ENCODE measurements at places on chromosomes 16 and 17.

DNA sequence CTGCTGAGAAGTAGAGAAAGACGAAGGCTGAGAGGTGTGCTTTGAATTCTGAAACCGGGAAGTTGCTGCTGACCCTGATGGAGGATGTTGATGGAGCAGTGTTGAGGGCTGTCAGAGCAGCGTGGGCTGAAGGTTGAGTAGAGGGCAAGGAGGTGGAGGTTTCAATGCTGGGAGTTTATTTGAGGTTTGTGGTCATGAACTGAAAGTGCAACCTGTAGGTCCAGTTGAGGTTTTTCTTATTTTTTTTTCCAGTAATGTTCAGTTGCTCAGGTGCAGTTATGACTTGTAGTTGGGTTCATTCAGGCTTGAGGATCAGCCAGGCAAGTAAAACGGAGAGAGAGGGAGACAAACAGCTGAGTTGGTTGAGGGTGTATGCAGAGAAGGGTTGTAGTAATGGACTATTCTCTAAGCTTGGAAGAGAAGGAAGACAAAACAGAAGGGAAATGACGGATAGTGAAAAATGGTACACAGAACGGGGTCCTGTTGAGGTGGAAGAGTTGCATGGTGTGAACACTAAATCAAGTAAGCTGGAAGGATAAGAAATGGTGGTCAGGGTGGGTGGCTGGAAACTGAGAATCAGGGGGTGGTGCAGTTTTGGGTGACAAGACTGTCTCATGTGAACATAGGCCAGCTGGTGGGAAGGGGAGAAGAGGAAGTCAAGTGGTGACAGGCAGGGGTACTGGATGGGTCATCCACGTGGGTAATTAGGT is 8.7 kb upstream of the UBE2G1 start:
- DNase-seq: no peak

GRCh38 chr17:82815790-82816305 is 24.0 kb downstream of the ZNF750 start:
- no peak for DNase-seq

GRCh38 chr16:82819286-82819685 is 192.5 kb downstream of the CDH13 start:
- DNase-seq: no peak

DNA sequence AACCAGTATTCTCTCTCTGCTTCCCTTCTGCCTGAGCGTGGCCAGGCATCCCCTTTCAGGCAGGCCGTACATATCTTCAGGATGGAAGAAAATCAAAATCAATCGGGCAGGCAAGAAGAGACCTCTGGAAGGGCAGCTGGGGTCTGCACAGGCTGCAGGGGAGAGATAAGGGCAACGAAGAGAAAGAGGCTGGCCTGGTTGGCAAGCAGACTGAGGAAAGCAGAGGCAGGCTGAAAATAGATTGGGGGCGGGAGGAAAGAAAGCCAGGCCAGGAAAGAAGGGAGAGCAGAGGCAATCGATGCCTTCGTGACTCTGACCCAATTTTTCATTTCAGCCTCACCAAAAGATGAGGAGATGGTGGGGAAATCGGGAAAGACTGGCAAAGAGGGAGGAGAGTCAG is 18.1 kb downstream of the PIPOX start:
- DNase-seq: no peak

- DNase-seq: no peak
Observed at GRCh38 chr16:83494459-83494858, 313.3 kb upstream of the HSBP1 start.

GRCh38 chr17:58630883-58631522 is 60.8 kb downstream of the TEX14 start:
- no peak for DNase-seq

GRCh38 chr17:5248821-5249479 is 14.3 kb upstream of the SCIMP start:
- DNase-seq: no peak

- no peak for DNase-seq
Observed at GRCh38 chr16:30104492-30104891, 8.5 kb upstream of the YPEL3 start.

DNA sequence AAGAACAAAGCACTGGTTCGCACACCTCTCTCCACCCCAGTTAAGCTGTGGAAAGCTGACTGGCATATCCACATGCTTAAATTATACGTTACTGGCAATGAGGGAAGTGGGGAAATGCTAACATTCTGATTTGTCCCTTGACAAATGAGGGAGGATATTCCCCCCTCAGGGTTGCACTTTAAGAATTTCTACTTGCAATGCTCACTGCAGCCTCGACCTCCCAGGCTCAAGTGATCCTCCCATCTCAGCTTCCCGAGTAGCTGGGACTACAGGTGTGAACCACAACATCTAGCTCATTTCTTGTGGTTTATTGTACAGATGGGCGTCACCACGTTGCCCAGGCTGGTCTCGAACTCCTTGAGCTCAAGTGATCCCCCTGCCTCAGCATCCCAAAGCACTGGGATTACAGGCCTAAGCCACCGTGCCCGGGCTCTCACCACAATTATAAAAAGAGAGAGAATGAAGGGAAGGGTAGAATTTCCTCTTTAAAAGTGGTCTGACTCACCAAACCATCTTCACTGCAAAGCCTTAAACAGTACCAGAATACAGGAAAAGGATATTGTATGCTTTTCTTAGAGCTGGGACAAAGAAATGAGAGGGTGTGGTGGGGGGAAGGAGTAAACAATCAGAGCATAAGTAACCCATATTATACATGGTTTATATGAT is 38.9 kb downstream of the KANSL1 start:
- no peak for DNase-seq

DNA sequence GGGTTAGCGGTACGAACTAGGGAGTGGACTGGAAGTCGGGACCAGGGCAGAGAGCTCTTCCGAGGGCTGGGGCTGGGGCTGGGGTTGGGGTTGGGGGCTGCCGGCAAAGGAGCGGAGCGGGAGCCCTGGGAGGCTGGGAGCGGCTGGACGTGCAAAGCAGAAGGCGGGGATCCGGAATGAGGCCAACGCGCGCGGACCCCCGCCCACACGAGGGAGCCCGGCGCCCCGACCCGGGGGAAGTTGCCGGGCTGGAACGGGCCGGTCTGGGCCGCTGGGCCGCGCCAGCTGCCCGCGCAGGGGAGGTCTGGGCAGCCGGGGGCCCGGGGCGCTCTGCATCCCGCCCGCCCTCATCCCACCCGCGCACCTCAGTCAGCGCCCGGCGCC is 323 bp downstream of the ST3GAL2 start:
- DNase-seq: no peak

DNA sequence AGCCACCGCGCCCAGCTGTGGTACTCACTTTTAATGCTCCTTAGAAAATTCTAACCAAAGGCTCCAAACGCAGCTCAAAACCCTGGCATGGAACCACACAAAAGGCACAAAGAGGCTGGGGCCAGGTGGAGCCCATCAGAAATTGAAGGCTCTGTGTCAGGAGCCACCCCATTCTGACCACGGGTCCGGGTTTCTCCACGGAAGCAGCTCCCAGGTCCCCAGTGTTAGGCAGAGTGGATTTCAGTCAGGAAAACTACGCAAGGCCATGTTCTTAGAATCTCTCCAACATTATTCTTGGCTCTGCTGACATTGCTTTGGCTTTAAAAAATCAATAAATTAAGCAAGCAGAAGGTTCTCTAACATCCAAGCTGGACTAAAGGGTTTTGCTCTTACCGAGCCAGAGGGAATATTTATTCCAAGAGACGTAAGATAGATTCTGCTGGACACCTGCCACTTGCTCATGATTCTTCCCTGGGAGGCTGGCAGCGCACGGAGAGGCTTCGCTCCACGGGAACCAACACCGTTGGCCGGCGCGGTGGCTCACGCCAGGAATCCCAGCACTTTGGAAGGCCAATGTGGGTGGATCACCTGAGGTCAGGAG is 93.5 kb downstream of the NXN start:
- DNase-seq: no peak

DNA sequence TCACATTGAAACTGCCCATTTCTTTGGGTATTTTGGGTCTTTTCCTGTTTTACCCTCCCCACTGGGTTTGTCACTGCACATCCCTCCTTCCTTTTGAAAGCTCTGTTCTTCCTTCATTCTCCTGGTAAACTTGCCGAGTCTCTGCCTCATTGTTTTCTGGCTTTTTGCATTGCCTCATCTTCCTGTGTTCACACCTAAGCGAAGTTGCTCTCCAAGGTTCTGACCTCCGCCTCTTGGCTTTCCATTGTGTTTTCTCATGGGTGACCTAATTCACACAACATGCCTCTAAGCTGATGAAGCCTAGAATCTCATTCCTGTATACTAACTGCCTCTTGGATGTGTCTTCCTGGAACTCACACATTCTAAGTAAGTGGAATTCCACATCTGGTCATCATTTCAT is 1096.1 kb upstream of the EEF2KMT start:
- DNase-seq: no peak

DNA sequence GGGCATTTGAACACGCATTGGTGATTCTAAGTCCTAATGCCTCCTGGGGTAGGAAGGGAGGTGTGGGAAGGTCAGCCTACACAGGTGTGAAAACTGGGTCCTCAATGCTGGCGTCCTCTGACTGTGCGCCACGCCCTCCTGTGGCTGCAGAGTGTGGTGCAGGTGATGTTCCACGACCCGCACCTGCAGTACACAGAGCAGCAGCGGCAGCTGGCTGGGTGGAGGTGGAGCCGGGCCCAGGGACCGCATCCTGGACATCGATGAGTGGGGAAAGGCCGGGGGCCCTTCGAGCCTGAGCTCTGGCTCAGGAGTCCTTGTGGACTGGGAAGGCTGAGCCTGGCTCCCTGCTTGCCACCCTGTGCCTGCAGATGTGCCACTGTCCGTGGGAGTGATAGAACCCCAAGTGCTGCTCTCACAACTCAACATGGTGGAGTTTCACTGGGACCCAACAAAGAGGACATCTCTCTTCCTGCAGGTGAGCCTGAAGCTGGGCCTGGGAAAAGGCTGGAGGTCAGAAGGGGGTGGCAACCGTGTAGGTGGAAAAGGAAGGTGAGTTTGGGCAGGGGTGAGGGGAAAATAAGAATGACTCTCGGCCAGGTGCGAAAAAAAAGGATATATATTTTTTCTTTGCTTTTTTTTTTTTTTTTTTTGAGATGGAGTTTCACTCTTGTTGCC is 14.0 kb upstream of the STAC2 start:
- DNase-seq: peak; percentile 55

DNA sequence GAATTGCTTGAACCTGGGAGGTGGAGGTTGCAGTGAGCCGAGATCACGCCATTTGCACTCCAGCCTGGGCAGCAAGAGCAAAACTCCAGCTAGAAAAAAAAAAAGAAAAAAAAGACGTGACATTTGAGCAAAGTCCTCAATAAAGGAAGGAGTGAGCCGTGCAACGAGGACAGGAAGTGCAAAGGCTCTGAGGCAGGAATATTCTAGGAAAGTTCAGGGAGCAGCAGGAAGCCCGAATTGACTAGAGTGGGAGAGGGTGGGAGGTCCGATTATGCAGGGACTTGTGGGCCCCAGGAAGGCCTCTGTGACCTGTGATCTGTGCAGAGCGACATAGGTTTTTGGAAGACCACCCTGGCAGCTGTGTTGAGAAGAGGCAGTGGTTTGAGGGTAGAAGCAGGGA is 8.6 kb upstream of the LASP1NB start:
- DNase-seq: no peak

Data from naive thymus-derived CD4-positive, alpha-beta T cell (primary cell).